ENCODE measurements at places on chromosomes 5 and 9.

GRCh38 chr5:80937584-80938356 is 22.4 kb upstream of the RASGRF2 start:
- DNase-seq: peak; percentile 28

DNA sequence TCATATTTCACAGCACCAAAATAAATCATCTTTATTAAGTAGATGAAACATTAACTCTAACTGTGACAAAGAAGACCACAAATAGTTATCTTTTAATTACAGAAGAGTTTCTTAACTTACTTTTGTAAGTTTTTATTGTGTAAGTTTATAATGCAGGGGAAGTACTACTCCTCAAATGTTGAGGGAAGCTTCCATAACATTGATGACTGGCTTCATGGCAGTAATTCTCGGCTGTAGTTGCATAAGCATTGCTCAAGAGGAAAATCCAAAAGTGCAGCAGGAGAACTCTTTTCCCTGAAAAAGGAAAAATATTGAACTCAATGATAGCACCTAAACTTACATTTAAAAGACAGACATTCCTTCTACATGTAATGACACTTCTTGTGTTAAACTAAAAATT is 4.6 kb downstream of the TSLP start:
- DNase-seq: no peak

GRCh38 chr5:56075361-56075760 is 80.6 kb upstream of the IL6ST start:
- no peak for DNase-seq

DNA sequence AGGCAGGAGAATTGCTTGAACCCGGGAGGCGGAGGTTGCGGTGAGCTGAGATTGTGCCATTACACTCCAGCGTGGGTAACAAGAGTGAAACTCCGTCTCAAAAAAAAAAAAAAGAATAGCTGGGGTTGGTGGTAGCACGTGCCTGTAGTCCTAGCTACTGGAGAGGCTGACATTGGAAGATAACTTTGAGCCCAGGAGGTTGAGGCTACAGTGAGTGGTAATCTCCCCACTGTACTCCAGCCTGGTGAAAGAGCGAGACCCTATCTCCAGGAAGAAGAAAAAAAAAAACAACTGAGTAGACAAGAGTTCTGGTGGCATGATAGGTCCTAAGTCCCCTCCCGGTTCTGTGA is 26.3 kb downstream of the GOLGA2 start:
- no peak for DNase-seq

- DNase-seq: no peak
Measured at GRCh38 chr5:170450061-170450669, 53.7 kb upstream of the KCNIP1 start.

DNA sequence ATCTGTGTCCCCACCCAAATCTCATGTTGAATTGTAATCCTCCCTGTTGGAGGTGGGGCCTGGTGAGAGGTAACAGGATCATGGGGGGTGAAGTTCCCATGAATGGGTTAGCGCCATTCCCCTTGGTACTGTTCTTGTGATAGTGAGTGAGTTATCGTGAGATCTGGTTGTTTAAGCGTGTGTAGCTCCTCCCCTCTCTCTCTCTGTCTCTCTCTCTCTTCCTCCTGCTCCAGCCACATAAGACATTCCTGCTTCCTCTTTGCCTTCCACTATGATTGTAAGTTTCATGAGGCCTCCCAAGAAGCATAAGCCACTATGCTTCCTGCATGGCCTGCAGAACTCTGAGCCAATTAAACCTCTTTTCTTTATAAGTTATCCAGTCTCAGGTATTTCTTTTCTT is 28.8 kb downstream of the C5orf15 start:
- no peak for DNase-seq

- no peak for DNase-seq
Measured at GRCh38 chr5:136769093-136769492, 403.7 kb upstream of the TRPC7 start.

GRCh38 chr9:127705577-127706379 is 1.0 kb upstream of the CFAP157 start:
- DNase-seq: no peak

- no peak for DNase-seq
Measured at GRCh38 chr9:38096238-38096805, 27.3 kb upstream of the SHB start.

DNA sequence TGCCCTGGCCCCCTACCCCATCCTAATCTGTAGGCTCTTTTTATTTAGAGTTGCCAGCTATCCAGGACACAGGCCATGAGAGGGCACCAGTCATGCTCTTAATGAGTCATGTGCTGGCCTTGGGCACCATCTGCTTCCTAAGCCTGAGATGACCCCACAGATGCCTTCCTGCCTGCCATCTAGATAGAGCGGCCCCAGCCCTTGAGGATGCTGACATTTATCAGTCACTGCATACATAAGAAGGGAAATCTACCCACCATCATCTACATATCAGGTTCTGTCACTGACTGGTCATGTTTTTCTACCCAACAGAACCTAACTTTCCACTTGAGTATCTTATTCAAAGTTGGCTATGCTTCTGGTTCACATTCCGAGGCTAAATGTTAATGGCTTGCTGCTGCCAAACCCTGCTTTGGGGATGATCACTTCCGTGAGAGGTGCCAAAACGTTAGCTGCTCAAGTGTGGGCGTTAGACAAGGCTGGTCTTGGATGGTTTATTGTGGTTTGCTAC is 49.9 kb upstream of the TTC23L start:
- peak; percentile 8 for DNase-seq

GRCh38 chr9:70362952-70363351 is 51.5 kb downstream of the KLF9 start:
- no peak for DNase-seq

DNA sequence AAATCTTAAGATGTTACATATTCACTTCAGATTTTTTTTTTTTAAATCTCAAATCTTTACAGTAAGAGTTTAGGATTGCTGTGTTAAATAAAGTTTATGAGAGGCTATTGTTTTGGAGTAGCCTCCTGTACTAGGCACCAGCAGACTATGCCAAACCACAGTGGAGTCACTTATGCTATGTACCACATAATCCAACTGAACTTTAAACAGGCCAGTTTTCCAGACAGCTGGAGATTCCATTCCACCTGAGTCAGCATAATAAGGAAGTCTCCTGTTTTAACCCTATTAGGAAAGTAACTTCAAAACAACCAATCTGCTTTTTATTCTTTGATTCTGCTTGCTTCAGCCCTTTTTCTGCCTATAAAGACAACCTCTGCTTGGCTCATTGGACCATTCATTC is 205.2 kb downstream of the CSNK1G3 start:
- DNase-seq: peak; percentile 36

DNA sequence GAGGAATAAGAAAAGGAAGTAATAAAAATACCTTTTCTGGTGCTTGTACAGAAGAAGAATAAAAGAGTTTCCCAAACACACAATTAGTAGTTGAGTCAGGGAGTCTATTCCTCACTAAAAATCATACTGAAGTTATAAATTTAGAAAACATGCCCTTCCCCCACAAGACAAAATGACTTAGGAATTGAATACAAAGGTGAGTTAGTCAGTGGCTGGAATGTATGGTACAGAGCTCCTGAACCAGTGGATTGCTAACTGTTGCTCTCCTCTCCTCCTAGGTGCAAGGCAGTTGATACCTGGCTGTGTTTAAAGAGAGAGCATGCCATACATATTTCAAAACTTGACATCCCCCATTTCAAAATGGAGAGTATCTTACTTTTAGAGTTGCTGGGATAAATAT is 1.9 kb downstream of the GDA start:
- DNase-seq: no peak

GRCh38 chr9:116270546-116270945 is 117.0 kb downstream of the PAPPA start:
- no peak for DNase-seq

- DNase-seq: peak; percentile 99
Measured at GRCh38 chr9:113675475-113675941, 200.6 kb upstream of the ZNF618 start.
